GM12878 (cell line): ENCODE measurements at places on chromosomes 5 and 9.
A peak's percentile ranks its signal among the peaks of the same experiment; 100 is the strongest.

DNA sequence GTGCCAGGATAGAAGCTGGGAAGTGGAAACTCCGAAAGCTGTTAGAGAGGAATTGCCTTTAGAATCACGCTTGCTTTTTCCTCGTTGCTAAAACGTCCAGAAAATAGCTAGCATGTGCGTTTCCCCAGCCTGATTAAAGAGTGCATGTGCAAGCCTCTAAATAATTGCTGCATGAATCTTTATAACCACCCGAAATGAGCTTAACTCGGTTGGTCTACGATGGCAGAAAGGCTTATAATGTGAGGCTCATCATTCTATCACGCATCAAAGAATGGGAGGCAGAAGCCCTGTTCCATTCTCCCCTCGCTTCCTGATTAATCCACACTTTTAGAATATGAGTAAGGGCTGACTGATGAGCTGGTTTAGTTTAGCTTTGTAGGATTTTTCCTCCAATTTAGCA lies 394.6 kb upstream of the WWC1 start:
- no peak for DNase-seq

DNA sequence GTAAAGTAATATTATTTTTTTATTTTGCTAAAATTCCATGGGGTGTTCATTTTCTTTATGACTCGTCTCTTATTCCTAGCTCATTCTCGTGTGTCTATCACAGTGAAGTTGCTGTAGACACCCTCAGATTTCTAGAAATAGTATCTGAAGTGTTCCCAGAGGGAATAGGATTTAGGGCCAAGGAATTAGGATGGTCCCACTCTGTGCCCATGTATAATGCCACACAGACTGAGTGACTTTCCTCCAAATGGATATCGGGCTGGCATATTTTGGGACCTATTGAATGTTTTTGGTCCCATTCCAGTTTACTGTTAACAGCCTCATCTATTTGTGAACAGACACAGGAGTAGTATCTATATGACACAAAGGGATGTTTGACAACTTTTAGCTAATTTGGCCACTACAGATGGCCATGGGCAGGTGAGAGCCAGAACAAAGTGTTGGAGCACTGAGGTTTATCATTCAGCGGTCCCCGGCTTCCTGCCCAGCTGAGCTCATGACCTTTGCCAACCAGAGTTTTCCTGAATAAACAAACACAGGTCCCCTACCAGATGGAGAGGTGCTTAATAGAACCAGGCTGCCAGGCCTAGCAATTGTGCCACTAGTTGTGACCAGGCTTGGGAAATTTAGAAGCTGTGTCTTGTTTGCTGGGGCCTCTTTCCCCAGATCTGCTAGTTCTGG lies 46.9 kb downstream of the MAP1B start:
- DNase-seq: no peak

DNA sequence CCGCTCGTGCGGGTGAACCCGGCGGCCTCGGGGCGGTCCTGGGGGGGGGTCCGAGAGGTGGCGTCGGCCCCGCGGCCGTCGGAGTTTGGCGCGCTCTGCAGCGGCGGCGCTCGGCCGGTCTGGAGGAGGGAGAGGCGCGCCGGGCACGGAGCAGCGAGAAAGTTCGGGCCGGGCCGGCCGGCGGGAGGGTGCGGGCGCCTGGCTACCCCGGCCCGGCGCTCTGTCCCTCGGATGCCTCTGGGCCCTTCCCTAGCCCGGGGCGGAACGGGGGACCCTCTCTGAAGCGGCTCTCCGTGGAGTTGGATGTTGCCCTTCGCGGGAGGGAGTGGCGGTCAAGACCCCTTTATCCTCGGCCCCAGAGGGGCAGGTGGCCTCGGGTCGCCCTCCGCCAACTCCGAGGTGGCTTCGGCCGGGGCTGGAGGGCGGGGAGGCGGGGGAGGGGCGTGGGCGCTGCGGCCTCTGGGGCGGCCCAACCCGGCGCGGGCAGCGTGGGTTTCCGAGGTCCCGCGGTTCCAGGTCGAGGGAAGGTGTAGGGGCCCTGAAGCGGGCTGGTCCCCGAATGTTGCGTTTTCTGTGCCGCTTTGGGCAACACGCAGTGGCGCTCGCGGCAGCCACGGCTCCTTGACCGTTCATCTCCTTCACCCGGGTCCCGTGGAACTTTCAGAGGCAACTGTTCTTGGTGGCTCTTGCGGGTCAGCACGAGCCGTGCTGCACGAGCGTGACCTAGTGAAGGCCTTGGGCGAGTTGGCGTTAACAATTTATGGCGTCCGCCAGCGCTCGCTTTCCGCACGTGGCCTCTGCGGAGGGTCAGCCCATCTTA lies 290.5 kb downstream of the DOCK8 start:
- DNase-seq: no peak

GRCh38 chr5:155290937-155291336 lies 277.4 kb downstream of the KIF4B start:
- DNase-seq: no peak

GRCh38 chr5:54388811-54389210 lies 66.7 kb upstream of the HSPB3 start:
- no peak for DNase-seq

DNA sequence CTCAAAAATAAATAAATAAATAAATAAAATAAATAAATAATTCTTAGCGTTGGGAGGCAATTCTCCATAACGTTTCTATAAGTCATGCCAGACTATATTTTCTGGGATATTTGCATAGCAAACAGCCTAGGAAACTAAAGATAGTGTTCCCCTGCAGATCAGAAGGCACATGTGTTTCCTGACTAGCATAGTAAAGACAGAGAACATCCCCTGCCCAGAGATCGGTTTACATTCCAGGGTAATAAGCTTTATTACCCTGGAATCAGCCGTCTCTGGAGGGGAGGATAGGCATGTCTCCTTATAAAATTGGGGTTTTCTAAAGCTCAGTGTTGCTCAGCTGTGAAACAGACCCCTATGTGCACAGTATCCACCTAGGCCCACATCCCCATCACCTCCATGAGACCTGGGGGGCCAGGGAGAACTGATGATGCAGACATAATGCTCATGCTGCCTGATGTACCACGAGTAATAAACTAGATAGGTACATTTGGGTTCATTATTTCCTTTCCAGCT lies 36.9 kb upstream of the IFNK start:
- no peak for DNase-seq

- peak; percentile 77 for DNase-seq
These were observed at the start of gene HNRNPAB for GRCh38 chr5:178204182-178204934. HNRNPAB (plus strand) TSS chr5:178204533; CDS start chr5:178204838, 305 bp downstream.

DNA sequence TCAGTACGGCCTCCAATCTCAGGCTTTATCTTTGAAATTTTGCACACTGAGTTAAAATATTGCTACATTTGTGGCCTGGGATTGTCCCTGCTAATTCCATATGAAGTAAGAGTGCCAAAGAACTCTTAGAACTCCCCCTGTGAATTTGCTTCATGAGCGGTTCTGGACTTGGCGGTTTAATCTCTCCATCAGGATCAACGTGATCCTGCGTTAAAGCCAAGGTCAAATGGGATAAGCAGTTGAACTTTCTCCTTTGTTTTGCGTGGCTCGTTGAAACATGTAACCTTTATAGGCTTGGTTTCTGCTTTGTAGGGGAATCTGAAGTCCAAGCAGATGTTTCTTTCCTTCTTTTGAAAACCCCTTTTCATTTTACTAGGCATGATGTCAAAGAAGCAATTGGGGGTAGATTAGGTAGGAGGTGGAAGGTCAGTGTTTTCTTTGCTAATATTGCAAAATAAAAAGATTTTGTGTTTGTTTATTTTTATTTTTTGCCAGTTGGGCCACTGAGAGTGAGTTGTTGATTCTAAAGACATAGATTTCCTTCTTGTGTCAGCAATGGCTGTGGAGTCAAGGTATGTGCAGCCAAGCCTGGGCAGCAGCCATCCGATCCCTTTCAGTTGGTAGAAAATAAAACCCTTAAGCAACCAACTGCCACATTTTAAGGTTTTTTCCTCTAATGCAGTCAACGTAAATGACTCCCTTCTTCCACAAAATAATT lies 390.8 kb downstream of the NNT start:
- no peak for DNase-seq
